Ovary (tissue), 10 donors: ENCODE measurements at places on chromosomes 16 and 17. TPM values are rescaled to one million over a fixed set of nuclear protein-coding genes. Genes with fewer than 3 reads are reported as not detected.

Gene DHRS7C
- total RNA-seq, result not detected

Gene SSTR5
- total RNA-seq, result not detected

Gene FBXW10
- not detected for total RNA-seq

Gene RANGRF
- 37.8 TPM for total RNA-seq

Gene HOXB4
- 3.4 TPM for total RNA-seq

Gene GUCY2D
- total RNA-seq, result not detected

Gene SLC5A2
- total RNA-seq, result 0.13 TPM

Gene WSCD1
- 2.0 TPM for total RNA-seq

Gene KRTAP1-5
- not detected for total RNA-seq

Gene RPRML
- total RNA-seq, result 0.69 TPM

Gene CCDC78
- total RNA-seq, result 4.6 TPM

Gene TNP2
- not detected for total RNA-seq

Gene STX1B
- total RNA-seq, result 1.2 TPM

Gene FAM234A
- total RNA-seq, result 59.9 TPM

Gene TBX2
- 7.4 TPM for total RNA-seq

Gene SLC52A1
- not detected for total RNA-seq

Gene PLCG2
- 6.0 TPM for total RNA-seq

Gene OR3A1
- total RNA-seq, result not detected

Gene PLA2G10
- total RNA-seq, result not detected

Gene PRR15L
- total RNA-seq, result 0.26 TPM

Gene NPIPA2
- 1.7 TPM for total RNA-seq

Gene RBFOX1
- 0.48 TPM for total RNA-seq

Gene TEX19
- not detected for total RNA-seq

Gene MSI2
- total RNA-seq, result 110 TPM

Gene KLHL10
- 0.43 TPM for total RNA-seq

Gene ABI3
- 4.1 TPM for total RNA-seq

Gene GPR142
- not detected for total RNA-seq

Gene CACNB1
- total RNA-seq, result 17.7 TPM

Gene CCL23
- total RNA-seq, result 0.86 TPM

Gene CNGB1
- total RNA-seq, result not detected

Gene MYH13
- total RNA-seq, result not detected

Gene TMEM235
- not detected for total RNA-seq

Gene ICAM2
- 19.9 TPM for total RNA-seq

Gene HIRIP3
- total RNA-seq, result 19.6 TPM

Gene DBNDD1
- total RNA-seq, result 2.7 TPM

Gene NKD1
- total RNA-seq, result 12.7 TPM

Gene ZNF785
- 29.4 TPM for total RNA-seq

Gene SAMD14
- total RNA-seq, result 1.7 TPM

Gene RFWD3
- 15.8 TPM for total RNA-seq

Gene MRTFB
- total RNA-seq, result 36.6 TPM

Gene ATP2C2
- total RNA-seq, result 2.4 TPM

Gene NPB
- total RNA-seq, result 1.1 TPM

Gene PIRT
- not detected for total RNA-seq

Gene KRTAP9-4
- not detected for total RNA-seq

Gene ITGA2B
- 0.60 TPM for total RNA-seq

Gene CD79B
- 1.0 TPM for total RNA-seq
